Placental epithelial cell (primary cell): ENCODE measurements at places on chromosomes 11 and 22. TPM values are rescaled to one million over a fixed set of nuclear protein-coding genes. Genes with fewer than 3 reads are reported as not detected.

Gene RBFOX2
- total RNA-seq = 229 and 246 TPM in 2 replicates

Gene OR52L1
- not detected in 2 replicates for total RNA-seq

Gene HORMAD2
- 0.39 TPM in 1 of 2 replicates, not detected in the other for total RNA-seq

Gene KRTAP5-1
- total RNA-seq = not detected in 2 replicates

Gene CCDC116
- 0.11 and 0.79 TPM in 2 replicates for total RNA-seq

Gene ACTN3
- not detected in 2 replicates for total RNA-seq

Gene GAS2L1
- 16.1 and 17.5 TPM in 2 replicates for total RNA-seq

Gene SLC15A3
- 2.7 and 8.2 TPM in 2 replicates for total RNA-seq

Gene VWCE
- total RNA-seq = 0.39 and 0.65 TPM in 2 replicates

Gene FGF19
- total RNA-seq = not detected in 2 replicates

Gene YAP1
- total RNA-seq = 256 and 356 TPM in 2 replicates

Gene GSTT4
- total RNA-seq = not detected in 2 replicates

Gene PLEKHB1
- 1.2 TPM in 1 of 2 replicates, not detected in the other for total RNA-seq

Gene VPS26B
- 42.0 and 57.0 TPM in 2 replicates for total RNA-seq

Gene SLC22A24
- total RNA-seq = not detected in 2 replicates

Gene ROBO3
- 22.7 and 24.7 TPM in 2 replicates for total RNA-seq

Gene SLC25A18
- total RNA-seq = not detected in 2 replicates

Gene MFRP
- total RNA-seq = not detected in 2 replicates

Gene BTG4
- total RNA-seq = 0.22 and 0.39 TPM in 2 replicates

Gene OR8G5
- not detected in 2 replicates for total RNA-seq

Gene CBLIF
- total RNA-seq = not detected in 2 replicates

Gene MUC5AC
- total RNA-seq = under 0.01 TPM in 1 of 2 replicates, not detected in the other

Gene NRIP3
- total RNA-seq = 2.4 and 5.7 TPM in 2 replicates

Gene RTN4R
- total RNA-seq = 2.0 and 4.8 TPM in 2 replicates

Gene PGA5
- not detected in 2 replicates for total RNA-seq

Gene OLFML1
- under 0.01 TPM in 1 of 2 replicates, not detected in the other for total RNA-seq

Gene OR56A1
- total RNA-seq = not detected in 2 replicates

Gene SPTBN2
- 26.3 and 29.9 TPM in 2 replicates for total RNA-seq

Gene MUC6
- total RNA-seq = not detected in 2 replicates

Gene LRFN4
- 9.4 and 20.8 TPM in 2 replicates for total RNA-seq

Gene CNIH2
- total RNA-seq = 0.87 and 2.4 TPM in 2 replicates

Gene RFPL1
- total RNA-seq = not detected in 2 replicates

Gene NXPE4
- not detected in 2 replicates for total RNA-seq
